Osteocyte (in vitro differentiated cells): ENCODE measurements at places on chromosomes 6 and 20.

- DNase-seq, result no peak
Measured at GRCh38 chr6:147000545-147001488, 203.4 kb upstream of the STXBP5 start.

GRCh38 chr6:33620856-33621710, at the start of gene ITPR3:
Gene ITPR3 (plus strand): TSS chr6:33621322. CDS start chr6:33621603, 281 bp downstream.
- no peak for DNase-seq

DNA sequence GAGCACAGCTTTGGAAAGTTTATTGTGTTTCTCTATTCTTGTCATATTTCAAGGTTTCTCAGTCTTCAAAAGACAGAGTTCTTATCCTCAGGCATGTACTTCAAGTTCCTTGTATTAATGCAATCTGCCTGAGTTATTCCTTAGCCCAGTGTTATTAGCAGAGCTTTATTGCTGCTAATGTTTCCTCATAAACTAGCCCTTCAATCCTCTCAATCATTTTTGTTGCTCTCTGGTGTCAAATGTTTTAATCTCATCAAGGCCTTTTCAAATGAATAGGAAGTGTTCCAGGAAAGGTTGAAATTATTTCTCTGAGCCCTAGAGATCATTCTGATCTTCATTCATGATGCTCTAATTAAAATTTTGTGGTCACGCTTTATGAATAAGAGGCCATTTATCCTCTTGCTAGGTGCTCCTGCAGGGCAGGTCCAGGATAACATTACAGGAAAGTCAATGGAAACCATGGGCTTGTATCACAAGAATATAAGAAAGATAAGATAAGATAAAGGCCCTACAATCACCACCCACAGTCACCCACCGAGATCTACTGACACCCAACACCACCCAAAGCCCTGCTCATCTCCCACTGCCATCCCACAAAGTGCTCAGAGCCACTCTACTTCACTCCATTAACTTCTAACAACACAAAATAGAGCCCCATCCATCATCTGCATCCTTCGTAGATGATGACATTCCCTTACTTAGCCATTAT, 125.9 kb downstream of the COL9A1 start:
- no peak for DNase-seq

- DNase-seq, result no peak
Measured at GRCh38 chr6:14739827-14740226, 506.0 kb upstream of the JARID2 start.

DNA sequence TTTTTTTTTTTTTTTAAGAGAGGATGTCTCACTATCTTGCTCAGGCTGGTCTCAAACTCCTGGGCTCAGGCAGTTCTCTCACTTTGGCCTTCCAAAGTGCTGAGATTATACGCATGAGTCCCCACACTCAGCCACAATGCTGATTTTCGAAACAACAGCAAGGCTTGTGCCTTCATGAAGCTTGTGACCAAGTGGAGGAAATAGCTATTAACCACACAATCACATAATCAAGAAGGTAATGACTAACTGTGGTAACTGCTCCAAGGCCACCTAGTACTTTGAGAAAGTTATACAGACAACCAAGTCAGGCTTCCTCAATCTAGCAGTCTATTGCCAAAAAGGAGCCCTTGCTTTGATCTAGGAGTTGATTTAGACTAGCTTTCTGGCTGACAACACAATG, 46.3 kb downstream of the SOD2 start:
- no peak for DNase-seq

GRCh38 chr6:93047033-93047432, 372.3 kb downstream of the EPHA7 start:
- DNase-seq, result no peak

- peak; percentile 38 for DNase-seq
Measured at GRCh38 chr20:59650418-59650817, 46.1 kb downstream of the PHACTR3 start.

GRCh38 chr6:88619951-88620350, 343.5 kb downstream of the RNGTT start:
- no peak for DNase-seq
